ENCODE measurements at places on chromosomes 6 and 20.
A peak's percentile ranks its signal among the peaks of the same experiment; 100 is the strongest.

GRCh38 chr6:67353861-67354260 is 1281.2 kb upstream of the ADGRB3 start:
- DNase-seq: no peak

DNA sequence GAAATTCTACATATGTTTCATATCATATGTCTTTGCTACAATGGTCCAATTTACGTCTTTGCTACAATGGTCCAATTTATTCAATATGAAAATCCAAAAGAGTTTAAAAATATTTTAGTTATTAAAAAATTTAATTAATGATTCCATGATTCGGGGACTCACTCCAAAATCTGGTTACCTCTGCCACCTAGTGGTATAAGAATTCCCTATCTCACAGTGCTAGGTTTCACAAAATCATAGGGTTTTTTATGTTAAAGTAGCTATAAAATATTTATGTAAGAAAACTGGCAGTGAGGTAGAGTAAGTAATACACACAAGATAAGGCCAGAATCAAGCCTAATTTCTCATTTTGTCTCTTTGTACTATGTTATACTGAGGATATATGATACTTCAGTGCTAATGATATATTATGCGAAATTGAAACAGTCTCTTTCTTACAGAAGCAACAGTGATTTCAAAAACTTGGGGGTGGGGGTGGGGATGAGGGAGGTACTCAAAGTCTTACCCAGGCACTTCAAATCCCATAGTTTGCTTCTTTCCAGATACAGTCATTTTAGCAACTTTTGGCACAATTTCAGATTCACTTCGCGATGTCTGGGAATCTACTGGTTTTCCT is 52.3 kb downstream of the HBS1L start:
- DNase-seq: no peak

- DNase-seq: no peak
Measured at GRCh38 chr6:30349421-30350177, 4.6 kb downstream of the RPP21 start.

GRCh38 chr20:39916236-39916765 is 772.7 kb downstream of the MAFB start:
- DNase-seq: no peak

- DNase-seq: no peak
Measured at GRCh38 chr6:44169886-44170570, 11.4 kb downstream of the CAPN11 start.

- DNase-seq: no peak
Measured at GRCh38 chr20:64150756-64151632, 13.3 kb upstream of the MYT1 start.

GRCh38 chr6:162014069-162014811 is 713.3 kb downstream of the PRKN start:
- no peak for DNase-seq

DNA sequence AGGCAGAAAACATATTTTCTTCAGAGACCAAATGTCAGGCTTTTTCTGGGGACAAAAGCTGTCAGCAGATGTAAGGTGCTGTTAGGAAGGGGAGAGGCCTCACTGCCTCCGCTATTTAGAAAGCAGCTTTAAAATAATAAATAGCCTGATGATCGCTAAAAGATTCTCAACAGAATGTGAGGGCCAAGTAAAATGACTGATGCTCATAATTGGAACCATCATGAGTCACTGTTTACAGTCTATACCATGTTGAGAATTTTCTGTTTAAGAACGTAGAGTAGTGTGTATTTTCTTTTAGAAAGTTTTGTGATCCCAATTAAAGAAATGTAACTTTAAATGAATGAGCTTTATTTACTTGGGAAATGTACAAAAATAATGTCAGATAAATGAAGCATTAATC is 220.0 kb downstream of the CLIC5 start:
- no peak for DNase-seq

GRCh38 chr6:27873021-27873940 is 38.9 kb downstream of the OR2B2 start:
- peak; percentile 41 for DNase-seq

GRCh38 chr20:41870869-41871462 is 252.8 kb upstream of the CHD6 start:
- no peak for DNase-seq

DNA sequence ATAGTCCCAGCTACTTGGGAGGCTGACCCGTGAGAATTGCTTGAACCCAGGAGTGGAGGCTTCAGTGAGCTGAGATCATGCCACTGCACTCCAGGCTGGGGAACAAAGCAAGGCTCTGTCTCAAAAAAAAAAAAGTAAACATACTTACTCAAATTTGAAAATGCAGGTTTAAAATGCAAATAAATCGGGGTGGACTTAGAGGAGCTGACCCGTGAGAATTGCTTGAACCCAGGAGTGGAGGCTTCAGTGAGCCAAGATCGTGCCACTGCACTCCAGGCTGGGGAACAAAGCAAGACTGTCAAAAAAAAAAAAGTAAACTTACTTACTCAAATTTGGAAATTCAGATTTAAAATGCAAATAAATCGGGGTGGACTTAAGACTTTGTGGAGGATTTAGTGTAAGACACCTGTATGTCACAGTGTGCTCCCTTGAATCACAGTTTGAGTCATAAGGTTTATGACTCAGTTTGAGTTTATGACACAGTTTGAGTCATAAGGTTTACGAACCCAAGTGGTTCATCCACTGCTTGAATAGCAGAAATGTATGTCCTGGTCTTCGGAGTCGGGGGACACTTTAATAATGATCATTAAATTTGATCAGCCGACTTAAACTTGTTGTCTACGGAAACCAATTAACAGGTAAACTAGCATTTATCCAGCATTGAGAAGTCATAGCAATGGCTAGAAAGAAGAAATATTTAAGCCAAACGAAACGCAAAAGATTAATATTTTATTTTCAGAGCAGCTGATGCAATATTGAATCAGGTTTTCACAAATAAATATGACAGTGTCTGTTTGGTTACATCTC is 6.8 kb upstream of the MRPS10 start:
- no peak for DNase-seq

DNA sequence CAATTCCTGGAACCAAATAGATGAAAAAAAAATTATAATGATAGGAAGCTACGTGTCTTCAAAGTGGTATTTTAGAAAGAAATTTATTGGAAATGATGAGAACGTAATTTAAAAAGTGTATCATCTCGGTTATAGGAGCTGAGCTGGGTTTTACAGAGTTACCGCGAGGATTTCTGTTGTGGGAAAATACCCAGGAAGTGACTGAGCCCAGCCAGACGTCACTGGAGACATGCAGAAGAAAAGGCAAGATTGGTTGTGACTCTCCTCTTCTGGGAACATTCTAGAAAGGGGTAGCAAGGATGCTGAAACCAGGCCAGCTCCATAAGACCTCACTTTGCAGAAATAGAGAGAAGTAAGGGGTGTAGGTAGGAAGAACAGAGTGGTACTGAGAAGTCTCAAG is 95.9 kb upstream of the ADGRF1 start:
- DNase-seq: no peak

GRCh38 chr6:44237813-44238433 is 9.0 kb upstream of the HSP90AB1 start:
- DNase-seq: peak; percentile 44

GRCh38 chr6:100968949-100969348 is 87.8 kb upstream of the ASCC3 start:
- no peak for DNase-seq

DNA sequence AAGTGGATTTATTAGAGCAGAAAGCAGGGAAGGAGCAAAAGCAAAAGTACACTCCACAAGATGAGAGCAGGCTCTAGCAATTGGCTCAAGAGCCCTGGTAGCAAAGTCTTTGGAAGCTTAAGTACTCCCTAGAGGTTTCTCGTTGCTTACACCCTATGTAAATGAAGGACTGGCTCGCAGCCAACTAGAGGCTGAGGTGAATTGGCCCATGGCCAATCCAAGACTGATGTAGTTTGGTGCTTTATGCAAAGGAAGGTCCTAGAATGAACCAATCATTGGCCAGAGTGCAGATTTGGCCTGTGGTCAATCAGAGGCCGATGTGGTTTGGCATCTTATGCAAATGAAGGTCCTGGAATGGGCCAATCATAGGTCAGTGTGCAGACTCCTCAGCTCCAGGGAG is 191.3 kb upstream of the ARID1B start:
- DNase-seq: no peak

DNA sequence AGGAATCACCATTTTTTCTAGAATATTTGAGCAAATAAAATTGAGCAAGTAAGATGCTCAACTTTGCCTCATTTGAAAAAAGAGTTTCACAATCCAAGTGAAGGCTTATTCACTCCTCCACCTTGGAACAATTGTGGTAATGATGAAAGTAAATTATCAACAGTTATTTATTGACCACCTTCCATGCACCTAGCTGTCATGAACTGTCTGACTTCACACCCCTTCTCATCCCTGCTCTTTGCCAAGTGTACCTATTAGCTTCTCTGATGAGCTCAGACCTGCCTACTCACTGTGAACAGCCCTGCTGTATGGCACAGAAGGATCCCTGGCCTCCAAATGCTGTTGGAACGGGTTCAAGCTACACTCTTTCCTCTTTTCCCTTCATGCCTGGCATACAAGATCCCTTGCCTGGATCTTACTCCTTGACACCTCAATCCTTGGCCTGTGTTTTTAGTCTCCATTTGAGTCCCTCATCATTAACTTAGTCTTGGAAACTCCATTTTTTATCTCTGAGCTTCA is 99.0 kb upstream of the PREP start:
- DNase-seq: no peak

GRCh38 chr6:131949909-131950766 is 1.0 kb downstream of the CCN2 start:
- no peak for DNase-seq

DNA sequence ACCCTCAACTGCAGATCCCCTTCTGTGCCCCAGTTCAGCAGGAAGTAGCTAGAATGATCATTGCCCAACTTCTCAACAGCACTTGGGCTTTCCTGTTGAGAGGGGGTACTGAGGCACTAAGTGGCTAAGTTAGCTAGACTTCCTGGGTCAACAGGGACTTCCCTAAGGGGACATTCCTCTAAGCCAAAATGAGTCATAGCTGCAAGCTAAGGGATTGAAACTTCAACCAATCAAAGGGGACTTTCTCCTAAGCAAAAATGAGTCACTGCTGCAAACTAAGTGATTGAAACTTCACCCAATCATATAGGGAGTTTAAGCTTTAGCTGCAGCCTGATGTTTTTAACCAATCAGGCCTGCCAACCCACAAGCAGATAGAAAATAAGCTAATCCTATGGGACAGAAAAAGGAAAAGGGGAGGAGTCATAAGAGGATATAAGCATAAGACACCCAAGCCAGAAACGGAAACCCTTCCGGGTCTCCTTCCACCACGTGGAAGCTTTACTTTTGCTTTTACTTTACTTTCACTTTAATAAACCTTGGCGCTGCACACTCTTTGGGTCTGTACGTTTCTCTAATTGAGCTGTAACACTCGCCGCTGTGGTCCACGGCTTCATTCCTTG is 659.0 kb upstream of the HS3ST5 start:
- DNase-seq: no peak

GRCh38 chr20:16898433-16898832 is 150.3 kb downstream of the OTOR start:
- DNase-seq: no peak

All from activated naive CD4-positive, alpha-beta T cell (primary cell).